Aorta (tissue), 5 donors: ENCODE measurements at places on chromosomes 12 and 14. TPM values are rescaled to one million over a fixed set of nuclear protein-coding genes. Genes with fewer than 3 reads are reported as not detected.

Gene KRT77
- not detected for total RNA-seq

Gene FERMT2
- total RNA-seq = 205 TPM

Gene CLEC2A
- total RNA-seq = not detected

Gene RPL10L
- total RNA-seq = not detected

Gene TGFB3
- 134 TPM for total RNA-seq

Gene TGM1
- total RNA-seq = 0.52 TPM

Gene CLEC4C
- total RNA-seq = not detected

Gene CHFR
- 53.4 TPM for total RNA-seq

Gene COCH
- 2.9 TPM for total RNA-seq

Gene JPH4
- total RNA-seq = 1.7 TPM

Gene RNASE2
- total RNA-seq = 4.5 TPM

Gene CNPY2
- 72.2 TPM for total RNA-seq

Gene RD3L
- total RNA-seq = not detected

Gene POU6F1
- 29.3 TPM for total RNA-seq
